ENCODE measurements at places on chromosomes 6 and 20.

GRCh38 chr20:45345104-45345936, 2.9 kb downstream of the SDC4 start:
- DNase-seq: no peak

DNA sequence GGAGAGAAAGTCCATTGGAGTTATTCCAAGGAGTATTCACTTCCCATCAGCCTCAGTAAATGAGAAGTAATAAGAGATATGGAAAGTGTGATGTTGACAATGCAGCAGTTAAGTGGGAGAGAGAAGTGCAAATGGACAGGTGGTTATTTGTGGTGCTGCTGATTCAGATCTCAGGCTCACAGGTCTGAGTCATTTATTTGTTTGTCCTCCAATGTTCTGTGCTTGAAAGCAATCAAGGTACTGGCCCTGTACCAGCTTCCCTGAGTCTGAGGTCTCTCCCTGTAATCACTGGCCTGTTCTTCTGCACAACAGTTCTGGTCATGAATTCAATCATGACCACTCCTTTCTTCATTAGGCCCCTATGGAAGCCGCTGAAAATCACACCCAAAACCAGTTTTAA, 827.7 kb downstream of the MAFB start:
- no peak for DNase-seq

GRCh38 chr6:221531-222349, 70.5 kb upstream of the DUSP22 start:
- DNase-seq: no peak

- DNase-seq: no peak
These were observed 48.3 kb upstream of the EEF1A1 start for GRCh38 chr6:73569121-73569520.

DNA sequence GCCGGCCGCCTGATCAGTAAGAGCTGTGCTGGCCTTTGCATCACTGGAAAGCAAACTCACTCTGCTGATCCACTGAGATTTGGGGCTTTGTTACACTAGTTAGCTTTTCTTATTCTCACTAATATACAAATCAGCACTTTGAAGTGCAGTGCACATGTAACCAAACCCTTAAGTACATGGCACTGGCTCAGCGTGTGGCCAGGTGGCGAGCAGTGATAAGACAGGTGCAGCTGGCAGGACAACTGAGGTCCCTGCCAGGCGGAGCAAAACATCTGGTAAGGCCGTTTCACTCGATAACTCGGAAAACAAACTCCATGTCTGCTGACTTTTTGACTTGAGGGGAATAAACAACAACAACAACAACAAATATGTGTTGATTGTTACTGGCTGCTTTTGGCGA, 11.0 kb downstream of the GFRA4 start:
- DNase-seq: no peak

DNA sequence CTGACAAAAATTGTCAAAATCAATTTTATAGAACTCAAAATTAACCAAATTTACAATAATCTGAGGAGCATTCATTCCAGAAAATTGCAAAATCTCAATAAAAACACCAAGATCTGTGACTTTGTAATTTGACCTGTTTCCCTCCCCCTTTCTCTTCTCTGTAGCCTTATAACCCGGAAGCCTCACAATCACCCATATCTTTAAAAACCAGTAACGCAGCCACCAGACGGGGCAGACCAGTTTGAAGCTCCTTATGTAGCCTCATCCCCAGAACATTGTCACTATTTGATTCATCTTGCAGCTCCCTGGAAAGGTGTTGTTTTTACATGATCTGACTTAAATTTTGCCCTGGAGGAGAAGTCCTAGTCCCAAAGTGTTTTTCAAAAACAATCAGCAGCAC, 27.5 kb upstream of the TGM6 start:
- DNase-seq: no peak

DNA sequence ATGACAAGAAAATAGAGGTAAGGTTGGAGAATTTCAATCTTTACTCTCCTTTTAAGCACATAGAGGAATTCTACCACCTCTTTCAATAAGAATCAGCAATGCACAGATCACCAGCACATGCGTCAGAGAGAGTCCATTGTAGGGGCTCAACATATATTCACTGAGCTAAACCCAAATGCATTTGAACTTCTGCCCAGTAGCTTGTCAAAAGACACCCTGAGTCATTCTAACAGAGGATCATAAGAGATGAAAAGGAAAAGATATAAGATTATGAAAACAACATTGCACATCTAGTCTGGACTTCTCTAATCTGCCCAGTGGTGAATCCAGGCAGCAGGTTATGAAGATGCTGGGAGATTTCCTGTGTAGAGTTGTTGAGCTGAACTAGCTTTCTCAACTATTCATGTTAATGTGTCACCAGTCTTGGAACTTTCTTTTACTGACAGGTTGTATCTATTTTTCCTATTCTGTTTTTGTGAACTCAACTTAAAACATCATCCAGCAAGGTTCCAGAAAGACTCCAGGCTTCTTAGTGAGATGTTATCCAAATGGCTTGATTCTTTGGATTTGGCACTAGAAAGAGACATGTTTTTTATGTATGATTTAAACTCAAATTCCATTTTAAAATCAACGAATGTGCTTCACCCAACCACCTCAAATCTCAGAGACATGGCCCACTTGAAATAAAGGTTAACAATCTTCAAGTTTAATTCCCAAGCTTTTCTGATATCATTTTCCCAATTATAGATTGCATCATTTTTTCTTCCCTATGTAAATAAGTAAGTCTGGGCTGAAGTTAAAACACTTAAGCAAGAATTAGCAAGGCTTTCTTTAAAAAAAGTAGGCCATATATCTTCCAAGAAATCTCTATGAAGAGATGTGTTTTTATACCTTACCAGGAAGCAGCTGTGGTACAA, 89.3 kb downstream of the TSHZ2 start:
- no peak for DNase-seq

GRCh38 chr6:2993755-2994317, 5.9 kb upstream of the NQO2 start:
- no peak for DNase-seq

DNA sequence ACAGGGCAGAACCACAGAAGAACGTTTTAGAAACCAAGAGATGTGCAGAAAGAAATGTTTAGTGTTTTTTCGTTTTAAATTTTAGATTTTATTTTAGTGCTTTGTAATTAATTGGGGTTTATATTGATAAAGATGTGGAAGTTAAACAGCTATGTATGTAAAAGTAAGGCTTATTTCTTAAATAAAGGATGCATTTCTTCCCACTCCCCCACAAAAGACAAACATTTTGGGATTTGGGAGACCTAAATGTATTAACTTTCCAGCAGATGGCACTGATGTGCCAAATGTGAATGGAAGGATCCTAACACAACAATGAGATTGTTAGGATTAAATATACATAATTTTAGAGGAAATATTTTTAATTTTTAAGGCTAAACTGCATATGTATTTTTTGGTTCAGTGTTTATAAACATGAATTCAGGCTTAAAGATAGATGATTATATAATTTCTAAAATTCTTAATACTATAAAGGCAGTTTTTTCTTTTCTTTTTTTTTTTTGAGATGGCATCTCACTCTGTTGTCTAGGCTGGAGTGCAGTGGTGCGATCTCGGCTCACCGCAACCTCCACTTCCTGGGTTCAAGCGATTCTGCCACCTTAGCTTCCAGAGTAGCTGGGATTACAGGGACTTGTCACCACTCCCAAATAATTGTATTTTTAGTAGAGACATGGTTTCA, 12.0 kb downstream of the PFDN4 start:
- peak; percentile 22 for DNase-seq

DNA sequence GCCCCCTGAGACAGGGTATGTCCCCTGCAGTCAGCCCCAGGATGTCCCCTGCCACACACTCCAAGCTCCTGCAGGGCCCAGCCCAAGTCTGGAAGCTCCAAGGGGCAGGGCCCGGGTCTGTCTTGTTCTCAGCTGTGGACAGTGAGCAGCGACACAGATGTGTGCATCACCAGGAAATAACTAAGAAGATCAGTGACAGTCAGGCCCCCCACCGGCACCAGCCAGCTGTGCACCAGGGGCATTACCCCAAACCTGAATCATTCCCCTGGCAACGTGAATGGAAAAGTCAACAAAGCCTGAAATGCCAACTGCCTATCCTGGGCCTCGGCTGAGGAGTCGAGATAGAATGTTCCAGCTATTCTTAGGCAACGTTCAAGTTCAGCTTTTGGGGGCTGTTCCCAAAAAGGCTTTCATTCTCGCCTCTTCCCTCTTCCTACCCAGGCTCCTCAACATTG, 105.0 kb downstream of the PREX1 start:
- DNase-seq: no peak

GRCh38 chr6:1678201-1678600, 68.5 kb downstream of the FOXC1 start:
- DNase-seq: no peak

DNA sequence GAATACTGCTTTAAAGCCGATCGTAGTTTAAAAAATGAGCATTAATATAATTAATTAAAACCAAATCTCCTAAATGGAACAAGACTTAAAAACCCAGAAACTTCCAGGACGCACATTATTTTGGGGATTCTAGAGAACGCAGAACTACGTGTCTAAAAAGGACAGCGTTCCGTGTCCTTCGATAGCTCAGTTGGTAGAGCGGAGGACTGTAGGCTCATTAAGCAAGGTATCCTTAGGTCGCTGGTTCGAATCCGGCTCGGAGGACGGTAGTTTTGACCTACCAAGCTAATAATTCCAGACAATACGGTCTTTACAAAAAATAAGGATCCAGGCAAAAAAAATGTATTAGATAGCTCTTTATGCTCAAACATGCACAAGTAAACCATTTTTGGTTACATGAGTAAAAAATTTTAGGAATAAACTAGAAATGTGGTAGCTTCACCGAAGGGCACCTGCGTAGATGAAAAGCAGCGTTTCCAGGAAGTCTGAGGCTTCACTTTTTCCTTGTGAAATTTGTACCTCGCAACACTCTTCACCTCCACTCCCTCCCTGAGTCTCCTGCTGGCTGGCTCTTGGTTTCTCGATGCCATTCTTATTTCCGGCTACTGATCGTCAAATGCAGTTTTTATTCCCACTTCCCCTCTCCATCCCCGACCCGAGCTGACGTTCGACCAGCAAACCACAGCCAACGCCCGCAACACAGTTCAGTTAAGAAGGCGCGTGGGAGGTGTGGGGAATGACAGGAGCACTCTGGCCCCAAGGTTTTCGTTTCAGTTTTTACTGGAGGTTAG, 19.6 kb upstream of the ABT1 start:
- DNase-seq: no peak

DNA sequence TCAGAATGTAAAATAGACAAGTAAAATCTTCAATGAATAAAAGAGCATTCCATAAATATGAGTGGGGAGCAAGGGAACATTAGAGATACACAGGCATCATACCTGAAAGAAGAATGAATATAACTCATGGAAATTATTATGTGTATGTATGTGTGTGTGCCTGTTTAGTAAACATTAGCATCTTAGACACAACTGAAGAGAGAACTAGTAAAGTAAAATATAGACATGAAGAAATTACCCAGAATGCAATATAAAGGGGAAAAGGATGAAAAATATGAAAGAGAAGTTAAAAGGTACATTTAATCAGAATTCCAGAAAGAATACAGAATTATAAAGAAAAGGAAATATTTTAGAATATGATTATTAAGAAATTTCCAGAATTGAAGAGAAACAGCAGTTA, 264.3 kb downstream of the KCNQ5 start:
- no peak for DNase-seq

DNA sequence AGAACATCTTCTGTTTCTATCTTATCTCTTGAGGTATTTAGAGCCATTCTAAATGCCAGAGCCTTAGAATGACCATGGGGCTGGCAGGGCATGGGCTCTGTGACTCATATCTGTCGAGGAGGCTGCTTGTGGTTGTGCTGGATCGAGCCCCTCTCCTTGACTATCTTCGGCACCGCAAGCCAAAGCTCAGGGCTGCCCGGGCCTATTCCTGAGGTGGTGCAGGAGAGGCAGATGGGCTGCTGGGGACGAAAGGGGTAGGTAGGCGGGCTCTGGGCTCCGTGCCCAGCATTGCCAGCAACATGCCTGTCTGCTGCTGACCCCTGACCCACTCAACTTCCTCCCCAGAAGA, 89.9 kb downstream of the NOL4L start:
- DNase-seq: no peak

DNA sequence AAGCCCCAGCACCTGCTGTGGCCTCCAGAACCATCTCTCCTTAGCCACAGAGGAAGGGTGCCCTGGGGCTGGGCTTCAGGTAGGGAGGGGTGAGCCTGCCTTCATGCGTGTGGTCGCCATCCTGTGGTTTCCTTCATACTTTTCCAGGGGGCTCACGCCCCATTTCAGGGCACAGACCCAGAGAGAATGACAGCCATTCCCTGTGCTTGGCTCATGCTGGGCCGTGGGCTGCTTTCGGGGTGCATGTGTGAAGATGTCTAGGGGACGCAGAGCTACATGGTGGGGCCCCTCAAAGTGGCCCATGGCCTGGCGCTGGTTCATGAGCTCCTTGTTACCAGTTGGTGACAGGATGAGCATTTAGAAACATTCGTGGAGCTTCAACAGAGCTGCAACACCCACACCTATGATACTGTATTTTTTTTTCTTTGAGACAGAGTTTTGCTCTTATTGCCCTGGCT, 190.3 kb upstream of the SLC24A3 start:
- no peak for DNase-seq

DNA sequence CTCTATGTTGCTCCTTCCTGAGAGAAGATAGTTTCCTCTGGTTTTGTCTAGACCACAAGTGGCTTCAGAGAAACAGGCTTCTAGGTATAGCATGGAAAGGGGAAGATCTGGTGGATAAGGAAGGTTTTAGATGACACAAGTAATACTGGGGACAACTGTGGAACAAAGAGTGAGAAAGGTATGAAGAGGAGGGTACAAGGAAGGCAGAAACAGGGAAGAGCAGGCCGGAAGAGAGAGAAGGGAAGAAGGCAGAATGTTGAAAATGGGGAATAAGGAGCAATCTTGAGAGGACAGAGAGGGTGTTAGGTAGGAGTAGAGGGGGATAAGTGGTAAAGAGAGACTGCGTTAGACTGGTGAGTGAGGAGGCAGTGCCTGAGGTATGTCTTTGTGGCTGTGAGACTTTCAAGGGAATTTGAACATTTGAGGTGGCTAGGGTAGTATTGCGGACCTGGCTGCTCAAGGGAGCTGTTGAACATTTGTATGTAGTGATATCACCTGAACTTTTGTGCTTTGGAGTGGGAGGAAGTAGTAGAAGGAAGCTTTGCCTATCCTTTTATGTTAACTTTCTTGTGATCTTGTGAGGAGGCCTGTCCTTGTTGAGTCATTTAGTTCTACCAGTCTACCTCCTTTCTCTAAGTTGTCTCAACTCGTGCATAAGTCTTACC, 69.5 kb downstream of the FOXO3 start:
- no peak for DNase-seq

DNA sequence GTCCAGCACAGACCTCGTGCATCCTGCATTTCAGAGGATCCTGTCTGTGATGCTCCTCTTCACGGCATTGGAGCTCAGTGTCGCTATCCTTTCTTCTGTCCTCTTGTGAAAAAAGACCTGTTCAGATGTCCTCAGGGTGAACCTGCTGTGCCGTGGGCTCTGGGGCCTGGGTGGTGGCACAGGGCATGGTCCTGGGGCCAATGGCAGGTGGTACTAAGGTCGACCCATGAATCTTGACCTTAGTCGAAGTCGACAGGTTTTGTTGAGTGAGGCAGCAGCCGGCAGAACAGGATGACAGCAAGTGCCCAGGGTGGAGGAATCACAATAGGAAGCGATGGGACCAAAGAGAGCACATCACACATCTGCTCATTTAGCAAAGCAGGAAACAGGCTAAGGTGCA, 22.0 kb upstream of the MAS1L start:
- no peak for DNase-seq

- no peak for DNase-seq
These were observed 113.4 kb downstream of the PSMB1 start for GRCh38 chr6:170439366-170440361.

GRCh38 chr6:128204616-128205015, 303.8 kb upstream of the THEMIS start:
- no peak for DNase-seq

Measured in NCI-H1930 (cell line).